T-helper 2 cell (primary cell): ENCODE measurements at places on chromosomes 6 and 20.

GRCh38 chr6:122641819-122642218, 31.6 kb downstream of the PKIB start:
- DNase-seq, result no peak

- no peak for DNase-seq
Observed at GRCh38 chr20:6765469-6766058, 1.9 kb upstream of the BMP2 start.

DNA sequence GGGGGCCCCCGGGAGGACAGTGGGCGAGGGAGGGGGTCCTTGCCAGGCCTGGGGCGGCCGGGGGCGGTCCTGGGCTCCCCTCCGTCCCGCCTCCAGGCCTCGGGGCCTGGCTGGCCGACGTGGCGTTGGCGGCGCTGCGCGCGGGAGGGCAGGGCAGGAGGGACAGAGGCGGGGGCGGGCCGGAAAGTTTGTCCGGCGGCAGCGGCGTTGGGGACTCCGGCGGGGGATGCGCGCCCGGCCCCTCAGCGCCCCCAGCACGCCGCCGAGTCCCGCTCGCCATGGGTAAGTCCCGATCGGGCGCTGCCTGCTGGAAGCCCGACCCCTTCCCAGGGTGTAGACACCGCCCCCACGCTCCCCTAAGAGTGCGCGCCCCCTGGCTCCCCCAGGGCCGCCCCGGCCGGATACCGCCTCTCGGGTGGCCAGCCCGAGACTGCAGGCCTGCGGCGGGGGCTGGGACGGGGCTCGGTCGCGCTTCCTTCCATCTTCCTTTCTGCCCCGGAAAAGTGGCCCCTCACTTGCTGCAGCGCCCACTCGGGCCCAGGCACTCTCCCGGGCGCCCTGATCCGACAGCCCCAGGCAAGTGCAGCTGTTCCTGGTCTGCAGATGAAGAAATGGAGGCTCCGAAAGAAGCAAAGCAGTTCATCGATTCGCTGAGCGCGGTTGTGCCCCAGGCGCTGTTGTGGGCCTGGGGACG, at the start of gene SLC2A10:
TSS of gene SLC2A10 (plus strand) at position 191 of the 694 bp plus-strand sequence. CDS start at position 279, 88 bp downstream.
- DNase-seq, result no peak

- DNase-seq, result no peak
Observed at GRCh38 chr20:1804554-1804956, 90.7 kb upstream of the SIRPA start.

- DNase-seq, result no peak
Observed at GRCh38 chr6:37025621-37026466, 20.4 kb downstream of the FGD2 start.
